ENCODE measurements at places on chromosomes 16 and 17. TPM values are rescaled to one million over a fixed set of nuclear protein-coding genes. Genes with fewer than 3 reads are reported as not detected.

The CHTF18 gene
- 47.8 TPM for total RNA-seq

The SULT1A1 gene
- 20.5 TPM for total RNA-seq

The PAFAH1B1 gene
- 170 TPM for total RNA-seq

The NOD2 gene
- total RNA-seq, result 0.08 TPM

The C17orf67 gene
- 8.0 TPM for total RNA-seq

The TNFRSF13B gene
- 1.3 TPM for total RNA-seq

The PIK3R5 gene
- total RNA-seq, result 94.1 TPM

The KRTAP4-3 gene
- not detected for total RNA-seq

The TPSG1 gene
- not detected for total RNA-seq

The ZNF19 gene
- 17.5 TPM for total RNA-seq

The SLC16A11 gene
- 2.8 TPM for total RNA-seq

The ESRP2 gene
- total RNA-seq, result 0.36 TPM

The TMED6 gene
- total RNA-seq, result 4.5 TPM

The SLC5A2 gene
- 3.5 TPM for total RNA-seq

The WFDC1 gene
- total RNA-seq, result not detected

The UMOD gene
- not detected for total RNA-seq

The ZNF385C gene
- total RNA-seq, result 0.18 TPM

The ZCCHC14 gene
- total RNA-seq, result 29.5 TPM

The CLEC18A gene
- total RNA-seq, result 1.2 TPM

The OR4D1 gene
- total RNA-seq, result 2.9 TPM

The PTX4 gene
- not detected for total RNA-seq

The ZFP3 gene
- total RNA-seq, result 12.7 TPM

The TRIM72 gene
- not detected for total RNA-seq

The MT1F gene
- 18.9 TPM for total RNA-seq

The WNT9B gene
- total RNA-seq, result not detected

The RNF222 gene
- total RNA-seq, result 0.18 TPM

The C1QTNF8 gene
- total RNA-seq, result not detected

The KRT36 gene
- not detected for total RNA-seq

The GAS2L2 gene
- total RNA-seq, result 0.36 TPM

The APOBR gene
- 7.6 TPM for total RNA-seq

The LRRC75A gene
- 8.9 TPM for total RNA-seq

The WSCD1 gene
- not detected for total RNA-seq

The CA7 gene
- total RNA-seq, result not detected

The ABI3 gene
- 16.9 TPM for total RNA-seq

The CCL5 gene
- 87.4 TPM for total RNA-seq

The KRT14 gene
- not detected for total RNA-seq

The ARHGAP23 gene
- not detected for total RNA-seq

The TBC1D3C gene
- total RNA-seq, result 5.8 TPM

The KRTAP2-2 gene
- not detected for total RNA-seq

The NSMCE1 gene
- 81.8 TPM for total RNA-seq

The FBXO39 gene
- 0.29 TPM for total RNA-seq

The CORO7 gene
- total RNA-seq, result 161 TPM

The SOX8 gene
- 3.0 TPM for total RNA-seq

The RABEP2 gene
- 35.7 TPM for total RNA-seq

The TP53TG3 gene
- total RNA-seq, result not detected

The TBC1D3B gene
- total RNA-seq, result 13.4 TPM

The CUEDC1 gene
- total RNA-seq, result 0.55 TPM

The CES3 gene
- 0.10 TPM for total RNA-seq

The RPUSD1 gene
- total RNA-seq, result 27.7 TPM

The HS3ST3A1 gene
- total RNA-seq, result not detected

The PPY gene
- not detected for total RNA-seq

The FGF11 gene
- 3.0 TPM for total RNA-seq

The ATP5PD gene
- 160 TPM for total RNA-seq

The STAC2 gene
- 0.23 TPM for total RNA-seq

All from naive thymus-derived CD8-positive, alpha-beta T cell (primary cell).